ENCODE measurements at places on chromosomes 4 and X.
A peak's percentile ranks its signal among the peaks of the same experiment; 100 is the strongest.

GRCh38 chr4:125796138-125796537, 481.4 kb downstream of the FAT4 start:
- no peak for DNase-seq

GRCh38 chr4:3215256-3215655, 33.7 kb upstream of the MSANTD1 start:
- no peak for DNase-seq

DNA sequence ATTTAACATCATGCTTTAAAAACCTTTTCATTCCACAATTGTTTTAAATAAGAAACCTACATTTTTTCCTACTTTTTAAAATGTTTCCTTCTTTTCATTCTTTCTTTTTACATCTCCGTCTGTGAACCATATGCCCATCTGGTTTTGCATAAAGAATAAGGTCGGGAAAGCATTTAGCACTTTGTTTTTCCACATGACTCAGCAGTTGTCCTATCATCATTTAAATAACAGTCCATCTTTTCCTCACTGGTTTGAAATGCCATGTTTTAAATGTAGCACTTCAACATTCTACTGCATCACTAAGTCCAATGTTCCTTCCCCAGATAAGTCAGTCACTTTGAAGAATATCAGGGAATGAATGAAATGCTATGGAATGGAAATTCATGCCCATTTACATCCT, 128.4 kb downstream of the SH3RF1 start:
- DNase-seq, result no peak

GRCh38 chr4:148634476-148634875, 192.3 kb upstream of the NR3C2 start:
- no peak for DNase-seq

GRCh38 chrX:111411983-111412382, at the start of gene DCX:
Gene DCX, minus strand, starts transcription at chrX:111412192. Its CDS starts 1,794 bp downstream, at chrX:111410398.
- DNase-seq, result no peak

GRCh38 chr4:85514783-85515182, 39.8 kb downstream of the ARHGAP24 start:
- DNase-seq, result no peak

DNA sequence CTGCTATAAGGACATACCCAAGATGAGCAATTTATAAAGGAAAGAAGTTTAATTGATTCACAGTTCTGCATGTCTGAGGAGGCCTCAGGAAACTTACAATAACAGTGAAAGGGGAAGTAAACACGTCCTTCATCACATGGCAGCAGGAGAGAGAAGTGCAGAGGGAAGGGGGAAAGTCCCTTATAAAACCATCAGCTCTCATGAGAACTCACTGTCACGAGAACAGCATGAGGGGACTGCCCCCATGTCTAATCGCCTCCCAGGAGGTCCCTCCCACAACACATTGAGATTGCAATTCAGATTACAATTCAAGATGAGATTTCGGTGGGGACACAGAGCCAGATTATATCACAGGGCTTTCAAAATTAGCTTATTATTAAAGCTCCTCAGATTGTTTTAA, 209.5 kb upstream of the PPP3CA start:
- DNase-seq, result no peak

- peak; percentile 67 for DNase-seq
These were observed 3.1 kb upstream of the NR3C2 start for GRCh38 chr4:148445071-148445859.

GRCh38 chrX:140434347-140434746, 70.5 kb downstream of the SOX3 start:
- no peak for DNase-seq

GRCh38 chr4:164440199-164440598, 313.7 kb upstream of the SMIM31 start:
- no peak for DNase-seq

DNA sequence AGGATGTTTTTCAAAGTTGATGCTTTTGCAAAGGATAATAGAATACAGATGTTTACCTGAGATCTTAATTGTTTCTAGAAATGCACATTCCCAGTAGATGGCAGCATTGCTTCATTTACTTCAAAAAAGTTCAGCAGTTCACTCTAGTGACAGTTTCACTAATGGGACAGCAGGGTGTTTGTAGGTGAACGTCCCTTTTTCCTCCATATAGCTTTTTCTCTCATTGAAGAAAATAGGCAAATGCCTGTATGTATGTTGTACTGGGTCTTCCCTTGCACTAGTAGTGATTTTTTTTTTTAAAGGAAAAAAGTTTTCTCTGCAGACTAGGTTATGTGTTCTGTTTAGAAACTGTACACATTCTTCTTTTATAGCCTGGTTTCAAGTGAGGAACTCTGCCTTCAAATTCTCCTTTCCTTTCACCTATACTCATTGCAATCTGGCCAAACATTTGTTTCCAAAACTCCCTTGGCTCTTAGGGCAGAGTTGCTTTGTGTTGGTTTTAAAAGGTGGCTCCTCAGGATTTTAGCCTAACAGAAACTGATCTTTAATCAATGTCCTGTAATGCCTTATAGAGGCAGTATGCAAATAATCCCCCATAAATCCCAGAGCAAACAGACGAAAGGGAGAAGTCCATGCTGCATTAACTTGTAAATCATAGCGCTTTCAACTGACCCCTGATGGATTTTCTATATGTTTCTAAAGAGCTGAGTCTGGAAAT, 86.3 kb downstream of the EGF start:
- DNase-seq, result no peak

- no peak for DNase-seq
These were observed 252.6 kb downstream of the ANK2 start for GRCh38 chr4:113302051-113302450.

- no peak for DNase-seq
These were observed 38.5 kb upstream of the POU3F4 start for GRCh38 chrX:83469551-83469950.

- no peak for DNase-seq
These were observed 2.9 kb upstream of the UCP1 start for GRCh38 chr4:140571620-140572019.

DNA sequence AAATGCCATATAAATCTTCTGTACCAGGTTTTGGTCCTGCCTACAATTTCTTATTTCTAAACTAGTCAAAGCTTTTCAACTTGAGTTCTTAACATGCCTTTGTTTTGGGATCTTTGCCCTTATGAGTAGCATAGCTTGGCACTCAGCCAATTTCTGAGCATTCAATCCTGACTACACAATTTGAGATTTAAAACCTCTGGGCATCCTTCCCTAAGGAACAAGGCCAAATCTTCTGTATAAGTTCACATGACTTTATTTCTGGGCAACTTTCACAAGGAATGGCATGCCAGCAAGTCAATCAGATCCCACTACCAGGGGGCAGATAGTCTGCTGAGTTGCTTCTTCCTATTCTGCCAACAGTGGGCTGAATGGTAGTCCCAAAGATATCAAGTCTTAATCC, 254.2 kb downstream of the ADAMTS3 start:
- no peak for DNase-seq

GRCh38 chr4:108466936-108467902, 153.2 kb upstream of the RPL34 start:
- no peak for DNase-seq

DNA sequence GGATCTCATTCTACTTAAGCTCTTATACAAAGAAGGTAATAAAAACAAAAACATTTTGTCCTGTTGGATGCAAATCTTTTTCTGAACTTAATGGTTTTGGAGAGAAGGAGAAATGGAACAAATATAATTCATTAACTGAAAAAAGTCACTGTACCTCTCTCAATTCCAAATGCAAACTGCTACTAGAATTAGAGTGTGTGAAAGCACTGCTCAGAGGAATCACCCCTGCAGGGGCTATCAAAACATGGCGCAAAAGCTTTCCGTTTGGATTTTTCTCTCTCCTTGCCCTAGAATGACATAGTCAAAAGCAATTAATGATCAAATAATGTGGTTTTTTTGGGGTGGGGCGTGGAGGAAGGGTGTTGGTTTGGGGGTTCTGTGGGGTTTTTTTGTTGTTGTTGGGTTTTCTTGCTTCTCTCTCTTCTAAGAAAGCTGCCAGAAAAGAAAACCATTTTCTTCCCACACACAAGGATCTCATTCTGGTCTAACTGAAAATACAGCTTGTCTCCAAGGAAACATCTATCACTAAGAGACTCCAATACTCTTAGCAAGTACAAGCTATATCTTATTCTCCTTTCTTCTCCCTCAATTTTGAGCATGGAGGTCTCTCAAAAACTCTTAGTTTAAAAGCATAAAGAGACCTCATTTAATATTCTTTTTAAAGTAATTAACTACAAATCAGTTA, 41.6 kb downstream of the USP46 start:
- DNase-seq, result no peak

DNA sequence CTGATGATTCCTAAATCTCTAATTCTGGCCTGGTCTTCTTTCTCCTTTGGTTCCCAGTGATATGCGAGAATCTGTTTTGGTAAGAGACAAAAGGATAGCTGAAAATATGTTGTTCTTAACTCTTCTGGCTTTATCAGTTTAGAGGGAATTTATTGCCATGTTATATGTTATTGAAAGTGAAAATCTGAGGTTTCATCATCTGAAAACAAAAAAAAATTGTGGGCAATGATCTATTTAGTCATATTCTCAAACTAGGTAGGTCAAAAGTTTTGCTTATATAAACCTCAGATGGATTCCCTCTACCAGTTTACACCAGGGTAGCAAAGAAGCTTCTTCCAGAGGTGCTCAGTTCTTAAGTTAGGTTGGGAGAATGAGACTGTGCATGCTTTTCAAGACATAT, 103.6 kb downstream of the ITM2A start:
- no peak for DNase-seq

GRCh38 chr4:77695774-77696173, 90.2 kb downstream of the CXCL13 start:
- no peak for DNase-seq
